Non-pigmented ciliary epithelial cell (primary cell): ENCODE measurements at places on chromosomes 7 and 10.
A peak's percentile ranks its signal among the peaks of the same experiment; 100 is the strongest.

DNA sequence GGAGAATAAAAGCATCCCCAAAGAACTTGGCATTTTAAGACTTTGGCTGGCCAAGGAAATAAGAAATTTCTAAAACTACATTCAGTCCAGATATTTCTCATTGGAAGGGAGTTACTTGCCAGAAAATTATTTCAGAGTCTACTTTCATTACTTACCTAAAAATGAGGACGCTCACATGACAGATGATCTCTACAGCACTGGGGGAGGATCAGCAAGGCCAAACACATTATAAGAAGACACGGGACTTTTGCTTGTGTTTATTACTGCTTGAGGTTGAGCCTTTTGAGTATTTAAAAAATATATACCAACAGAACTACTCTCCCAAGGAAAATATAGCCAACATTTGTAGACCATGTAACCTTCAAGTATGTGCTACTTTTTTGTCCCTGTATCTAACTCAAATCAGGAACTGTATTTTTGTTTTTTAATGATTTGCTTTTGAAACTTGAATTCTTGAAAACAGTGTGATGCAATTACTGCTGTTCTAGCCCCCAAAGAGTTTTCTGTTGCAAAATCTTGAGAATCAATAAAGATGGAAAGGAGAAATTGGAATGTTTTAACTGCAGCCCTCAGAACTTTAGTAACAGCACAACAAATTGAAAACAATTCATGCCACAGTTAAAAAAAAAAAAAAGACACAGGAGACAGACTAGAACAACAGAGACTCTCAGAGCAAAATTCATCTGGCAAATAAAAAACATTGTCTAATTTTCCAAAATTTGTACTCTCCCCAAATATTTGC, 128.1 kb downstream of the ZNF438 start:
- DNase-seq, result no peak

- DNase-seq, result no peak
These were observed 26.1 kb upstream of the C10orf53 start for GRCh38 chr10:49653273-49653929.

GRCh38 chr7:37923996-37924395, 3.6 kb downstream of the EPDR1 start:
- no peak for DNase-seq

DNA sequence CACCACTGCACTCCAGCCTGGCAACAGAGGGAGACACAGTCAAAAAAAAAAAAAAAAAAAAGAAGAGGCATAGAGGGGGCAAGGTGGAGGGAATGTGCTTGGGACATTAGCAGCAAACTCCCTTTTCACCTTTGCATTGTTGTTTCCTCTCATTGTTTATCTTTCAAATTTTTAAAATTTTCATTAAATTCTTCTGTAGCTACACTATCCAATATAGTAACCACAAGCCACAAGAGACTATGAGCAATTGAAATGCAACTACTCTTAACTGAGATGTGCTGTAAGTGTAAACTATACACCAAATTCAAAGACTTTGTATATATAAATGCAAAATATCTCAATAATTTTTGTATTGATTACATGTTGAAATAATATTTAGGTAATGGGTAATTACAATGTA, 43.4 kb downstream of the EBLN1 start:
- no peak for DNase-seq

GRCh38 chr7:25124465-25125136, 459 bp downstream of the CYCS start:
- DNase-seq, result no peak

DNA sequence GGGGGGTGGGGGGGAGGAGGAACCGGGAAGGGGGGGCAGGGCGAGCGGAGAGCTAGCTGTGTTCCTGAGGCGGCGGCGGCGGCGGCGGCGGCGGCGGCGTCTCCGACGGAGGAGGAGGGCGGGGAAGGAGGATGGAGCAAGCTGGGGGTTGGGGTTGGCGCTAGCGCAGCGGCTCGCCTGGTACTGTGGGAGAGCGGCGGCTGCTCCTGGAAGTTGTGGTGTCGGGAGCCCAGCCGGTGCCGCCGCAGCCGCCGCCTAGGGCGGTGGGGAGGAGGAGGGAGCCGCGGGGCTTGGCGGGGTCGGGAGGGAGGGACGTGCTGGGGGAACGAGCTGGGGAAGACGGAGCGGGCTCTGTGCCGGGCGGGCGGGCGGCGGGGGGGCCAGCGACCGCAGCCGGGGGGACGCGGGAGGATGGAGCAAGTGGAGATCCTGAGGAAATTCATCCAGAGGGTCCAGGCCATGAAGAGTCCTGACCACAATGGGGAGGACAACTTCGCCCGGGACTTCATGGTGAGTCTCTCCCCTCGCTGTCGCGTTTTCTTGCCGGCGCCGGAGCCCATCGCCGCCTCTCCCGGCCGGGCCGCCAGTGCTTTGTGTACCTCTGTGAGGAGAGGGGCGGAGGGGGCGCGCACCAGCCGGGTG, at the start of gene PTPN12:
Gene PTPN12, plus strand, starts transcription at position 160 of the 642 bp plus-strand sequence. Its CDS starts 252 bp downstream, at position 412.
- DNase-seq, result no peak

DNA sequence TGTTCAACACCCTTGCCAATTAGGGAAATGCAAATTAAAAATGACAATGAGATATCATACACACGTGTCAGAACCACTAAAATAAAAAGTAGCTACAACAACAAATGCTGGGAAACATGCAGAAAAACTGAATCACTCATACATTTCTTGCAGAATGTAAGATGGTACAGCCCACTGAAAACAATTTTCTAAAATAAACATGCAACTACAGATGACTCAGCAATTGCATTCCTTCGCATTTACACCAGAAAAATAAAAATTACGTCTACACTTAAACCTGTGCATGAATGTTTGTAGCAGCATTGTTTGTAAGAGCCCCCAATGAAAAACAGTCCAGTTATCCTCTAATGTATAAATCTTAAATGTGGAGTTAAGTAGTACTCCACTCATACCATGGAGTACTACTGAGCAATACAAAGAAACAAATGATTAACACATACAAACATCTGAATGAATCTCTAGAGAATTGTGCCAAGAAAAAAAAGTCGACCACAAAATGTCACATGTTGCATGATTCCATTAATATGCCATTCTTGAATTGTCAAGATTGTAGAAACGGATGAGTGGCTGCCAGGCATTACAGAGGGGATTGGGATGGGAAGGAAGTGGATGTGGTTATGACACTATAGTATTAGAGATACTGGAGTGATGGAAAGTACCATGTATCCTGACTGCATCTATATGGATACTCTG, 134.6 kb upstream of the NPSR1 start:
- DNase-seq, result peak; percentile 15

- DNase-seq, result no peak
These were observed 71.2 kb downstream of the GOLGA7B start for GRCh38 chr10:97920865-97921264.

GRCh38 chr7:2431260-2431867, 28.0 kb downstream of the CHST12 start:
- DNase-seq, result no peak

DNA sequence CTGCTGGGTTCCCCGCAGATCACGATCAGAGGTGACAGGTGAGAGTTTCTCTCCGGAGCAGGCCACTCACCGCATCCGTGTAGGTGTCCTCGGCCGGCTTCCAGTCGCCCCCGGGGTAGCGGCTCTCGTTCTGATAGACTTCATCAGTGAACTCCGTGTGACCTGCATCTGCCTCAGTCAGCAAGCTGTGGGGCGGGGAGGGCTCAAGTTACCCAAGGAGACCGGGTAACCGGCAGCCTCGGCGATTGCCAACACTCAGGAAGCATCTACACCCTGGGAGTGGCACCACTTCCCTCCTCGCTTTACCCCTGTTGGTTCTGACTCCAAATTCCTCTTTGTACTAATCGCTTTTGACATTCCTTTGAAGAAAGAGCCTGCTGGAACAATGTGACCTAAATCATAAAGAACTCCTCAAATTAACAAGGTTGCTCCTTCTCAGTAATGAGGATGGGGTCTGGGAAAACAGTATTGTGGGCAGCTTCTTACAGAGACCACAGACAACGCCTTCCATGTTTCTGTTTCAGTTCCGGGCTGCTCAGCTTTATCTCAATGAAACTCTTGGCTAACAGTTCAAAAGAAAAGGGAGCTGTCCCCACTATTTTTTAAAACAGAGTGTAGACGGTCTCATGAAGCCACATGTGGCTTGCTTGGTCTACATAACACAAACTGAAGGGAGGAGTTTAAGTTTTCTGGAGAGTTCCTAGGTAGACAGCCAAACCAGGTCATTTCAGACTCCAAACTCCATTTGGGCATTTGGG, 118.1 kb downstream of the MYOF start:
- DNase-seq, result peak; percentile 57

DNA sequence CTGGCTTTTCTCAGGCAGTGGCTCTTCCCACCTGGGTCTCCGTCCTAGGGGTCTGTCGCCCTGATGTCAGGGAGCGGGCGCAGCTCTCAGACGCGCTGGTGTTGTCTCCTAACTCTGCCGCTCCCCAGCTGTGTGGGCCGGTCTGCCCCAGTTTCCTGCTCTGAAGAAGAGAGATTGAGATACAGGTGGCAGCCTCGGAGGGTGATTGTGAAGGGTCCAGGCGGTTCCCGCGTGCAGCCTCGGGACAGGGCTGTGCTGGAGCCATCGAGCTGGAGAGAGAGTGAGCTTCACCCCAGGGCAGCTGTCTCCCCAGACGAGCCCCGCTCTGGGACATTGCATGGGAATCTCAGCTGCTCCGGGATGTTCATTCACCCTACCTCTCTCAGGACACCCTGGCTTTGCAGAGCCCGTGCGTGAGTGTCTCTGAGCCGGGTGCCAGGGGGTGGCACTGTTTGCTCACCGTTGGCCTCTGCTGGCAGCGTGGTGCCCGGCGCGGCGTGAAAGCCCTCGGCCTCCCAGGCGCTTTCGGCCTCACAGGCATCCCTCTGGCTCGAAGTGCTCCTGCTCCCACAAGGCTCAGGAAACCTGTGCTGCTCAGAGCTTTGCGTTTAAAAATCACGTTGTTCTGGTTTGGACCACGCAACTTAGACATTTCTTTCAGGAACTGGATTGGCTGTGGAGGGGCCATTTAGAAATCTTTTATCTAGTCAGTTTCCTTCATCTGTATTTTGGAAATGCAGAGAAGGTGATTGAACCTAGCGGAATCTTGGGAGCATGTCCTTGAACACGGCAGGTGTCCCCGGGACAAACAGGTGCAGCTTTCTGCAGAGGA, 33.8 kb upstream of the ZFAND2A start:
- no peak for DNase-seq

GRCh38 chr7:55432939-55433784, 68.0 kb downstream of the LANCL2 start:
- DNase-seq, result no peak

DNA sequence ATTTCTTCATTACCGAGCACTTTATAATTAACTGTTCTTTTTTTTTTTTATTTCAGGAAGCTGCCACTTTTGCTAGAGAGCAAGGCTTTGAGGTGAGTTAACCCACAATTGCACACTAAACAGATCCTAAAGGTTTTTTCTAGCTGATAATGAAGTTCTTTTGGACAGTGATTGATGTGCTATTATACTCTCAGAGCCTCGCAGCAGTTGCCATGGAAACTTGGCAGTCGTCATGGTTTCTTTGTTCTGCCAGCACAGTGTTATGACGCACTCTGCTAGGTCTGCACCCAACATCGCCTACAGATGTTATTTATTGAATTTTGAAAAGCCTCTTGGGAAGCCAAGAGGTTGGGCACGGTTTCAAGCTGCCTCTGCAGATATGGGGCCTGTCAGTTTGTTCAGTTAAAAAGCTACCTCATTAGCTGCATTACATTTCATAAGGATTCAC, 237.2 kb upstream of the KAT6B start:
- peak; percentile 87 for DNase-seq

GRCh38 chr7:8051373-8051772, 82.8 kb downstream of the GLCCI1 start:
- DNase-seq, result no peak

DNA sequence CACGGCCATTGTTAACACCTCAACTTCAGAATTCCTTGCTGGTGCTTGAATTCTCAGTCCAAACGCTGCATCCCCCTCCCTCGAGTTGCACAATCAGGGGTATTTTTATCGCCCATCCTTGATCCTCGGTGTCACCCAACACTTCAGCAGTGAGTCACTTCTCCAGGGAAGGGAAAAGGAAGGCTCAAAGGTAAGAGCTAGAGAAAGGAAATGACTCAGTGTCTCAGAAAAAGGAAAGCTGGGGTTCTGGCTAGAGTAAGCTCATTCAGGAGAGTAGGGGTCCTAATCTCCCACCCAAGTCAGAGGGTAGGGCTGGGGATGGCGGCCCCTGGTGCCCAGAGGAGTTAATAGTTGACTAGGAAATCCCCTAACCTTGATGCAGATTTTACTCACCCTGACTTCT, 39.8 kb upstream of the TRIM8 start:
- DNase-seq, result no peak

DNA sequence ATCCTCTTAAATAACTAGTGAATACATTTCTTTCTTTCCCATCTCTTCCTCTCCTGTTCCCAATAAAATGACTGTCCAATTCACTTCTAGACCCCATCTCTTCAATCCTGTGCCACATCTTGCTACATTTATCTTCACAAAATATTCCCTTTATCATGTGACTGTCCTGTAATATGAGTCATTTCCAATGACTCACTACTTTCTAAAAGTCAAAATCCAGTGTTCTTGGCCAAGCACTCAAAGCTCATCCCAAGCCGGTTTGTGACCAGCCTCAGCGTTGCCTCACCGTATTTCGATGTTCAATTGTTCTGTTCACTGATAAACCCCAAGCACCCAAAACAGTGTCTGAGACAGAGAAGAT, 104.7 kb downstream of the PARD3 start:
- DNase-seq, result no peak

DNA sequence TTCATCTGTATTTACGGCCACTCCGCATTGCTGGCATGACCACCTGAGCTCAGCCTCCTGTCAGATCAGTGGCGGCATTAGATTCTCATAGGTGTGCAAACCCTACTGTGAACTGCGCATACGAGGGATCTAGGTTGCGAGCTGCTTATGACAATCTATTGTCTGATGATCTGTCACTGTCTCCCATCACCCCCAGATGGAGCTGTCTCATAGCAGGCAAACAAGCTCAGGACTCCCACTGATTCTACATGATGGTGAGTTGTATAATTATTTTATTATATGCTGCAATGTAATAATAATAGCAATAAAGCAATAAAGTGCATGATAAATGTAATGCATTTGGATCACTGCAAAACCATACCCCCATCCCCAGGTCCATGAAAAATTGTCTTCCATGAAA, 1172.9 kb upstream of the AUTS2 start:
- no peak for DNase-seq

DNA sequence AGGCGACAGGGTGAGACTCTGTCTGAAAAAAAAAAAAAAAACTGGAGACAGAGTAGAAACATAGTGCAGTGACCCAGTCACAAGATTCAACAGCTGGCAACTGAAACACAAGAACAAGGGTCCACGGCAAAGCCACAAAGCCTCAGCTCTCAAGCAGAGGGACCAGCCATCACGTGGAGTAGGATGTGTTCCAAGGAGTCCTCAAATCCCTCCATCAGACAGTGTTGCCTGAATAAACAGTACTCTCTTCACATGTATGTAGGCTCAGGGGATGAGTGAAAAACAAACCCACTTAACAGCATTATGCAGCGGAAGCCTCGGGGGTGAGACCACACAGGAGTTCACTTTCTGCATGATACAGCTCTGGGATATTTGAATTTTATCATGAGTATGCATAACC, 62.0 kb downstream of the SLIT1 start:
- DNase-seq, result no peak

- DNase-seq, result no peak
These were observed 99.9 kb downstream of the CTBP2 start for GRCh38 chr10:125060482-125060825.
